ENCODE measurements at places on chromosomes 5 and 9. TPM values are rescaled to one million over a fixed set of nuclear protein-coding genes. Genes with fewer than 3 reads are reported as not detected.

Gene NME5
- total RNA-seq: 22.4 TPM

Gene GNA14
- total RNA-seq: 1.4 TPM

Gene FYB1
- 5.8 TPM for total RNA-seq

Gene SLC34A3
- total RNA-seq: not detected

Gene IL9
- total RNA-seq: not detected

Gene TXNDC8
- not detected for total RNA-seq

Gene UBE2QL1
- 22.8 TPM for total RNA-seq

Gene HCN1
- 13.4 TPM for total RNA-seq

Gene NIPAL4
- 0.23 TPM for total RNA-seq

Gene RORB
- 18.7 TPM for total RNA-seq

Gene GADD45G
- 8.8 TPM for total RNA-seq

Gene FAM78A
- total RNA-seq: 2.5 TPM

Gene GRM6
- total RNA-seq: 0.23 TPM

Gene ENHO
- total RNA-seq: 58.8 TPM

Measured in diencephalon (tissue), 1 donor.